NT2/D1 (cell line): ENCODE measurements at places on chromosomes 11 and 22.

DNA sequence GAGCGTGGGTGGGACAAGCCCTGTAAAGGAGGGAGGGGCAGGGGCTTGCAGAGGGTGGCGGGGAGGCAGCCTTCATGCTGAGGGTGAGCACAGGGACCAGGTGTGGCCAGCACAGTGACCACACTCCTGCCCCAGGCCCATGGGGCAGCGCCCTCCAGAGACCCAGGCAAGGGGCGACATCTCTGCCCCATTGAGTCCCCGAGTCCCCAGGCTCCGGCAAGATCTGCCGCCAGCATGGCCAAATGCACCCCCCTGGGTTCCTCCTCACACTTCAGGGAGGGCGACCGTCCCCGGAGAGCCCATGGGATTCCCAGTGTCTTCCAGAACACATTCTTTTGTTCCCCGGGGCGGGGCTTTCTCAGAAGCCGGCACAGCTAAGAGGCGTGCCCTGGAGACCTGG, 362.5 kb downstream of the TBC1D22A start:
- DNase-seq = no peak

- no peak for DNase-seq
Observed at GRCh38 chr11:47327025-47327424, 25.5 kb downstream of the MYBPC3 start.

GRCh38 chr11:78787696-78788095, 213.0 kb upstream of the NARS2 start:
- no peak for DNase-seq

DNA sequence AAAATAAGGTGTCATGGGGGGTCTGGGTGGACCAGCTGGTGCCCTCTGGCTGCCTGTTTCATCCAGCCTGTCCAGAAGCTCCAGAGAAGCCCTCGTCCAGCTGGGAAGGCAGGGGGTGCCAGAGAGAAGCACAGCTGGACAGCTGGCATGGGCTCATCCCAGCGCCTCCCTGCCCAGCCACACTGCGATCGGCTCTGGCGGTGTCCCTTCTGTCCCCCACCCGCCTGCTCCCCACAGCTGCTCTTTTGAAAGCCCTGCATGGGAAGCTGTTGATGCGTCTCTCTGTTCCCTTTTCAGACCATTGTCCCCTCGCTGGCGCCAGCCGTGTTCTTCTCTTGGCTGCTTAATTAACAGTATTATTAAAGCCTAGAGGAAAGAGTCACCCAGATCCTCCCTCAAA, 86.5 kb downstream of the MN1 start:
- no peak for DNase-seq

- DNase-seq = no peak
Observed at GRCh38 chr22:19721330-19722177, 1.8 kb upstream of the GP1BB start.

DNA sequence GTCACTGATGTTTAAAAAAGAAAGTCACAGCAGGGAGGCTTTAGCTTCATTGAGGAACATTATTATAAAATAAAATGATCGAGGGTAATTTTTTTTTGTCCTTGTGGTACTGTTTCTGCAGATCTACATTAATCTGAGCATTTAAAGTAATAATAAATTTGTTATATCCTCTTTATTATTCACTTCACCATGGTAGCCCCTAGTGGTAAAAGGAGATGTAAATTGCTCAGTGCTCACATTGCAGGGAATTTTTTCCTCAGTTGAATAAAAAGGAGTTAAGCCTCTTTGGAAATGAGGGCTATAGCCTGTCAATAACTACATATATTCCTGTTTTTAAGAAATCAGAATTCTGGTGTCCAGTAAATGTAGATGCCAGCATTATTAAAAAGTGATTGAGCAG, 99.7 kb upstream of the VPREB1 start:
- no peak for DNase-seq

GRCh38 chr11:75351791-75352587, 528 bp upstream of the ARRB1 start:
- DNase-seq = peak; percentile 58

DNA sequence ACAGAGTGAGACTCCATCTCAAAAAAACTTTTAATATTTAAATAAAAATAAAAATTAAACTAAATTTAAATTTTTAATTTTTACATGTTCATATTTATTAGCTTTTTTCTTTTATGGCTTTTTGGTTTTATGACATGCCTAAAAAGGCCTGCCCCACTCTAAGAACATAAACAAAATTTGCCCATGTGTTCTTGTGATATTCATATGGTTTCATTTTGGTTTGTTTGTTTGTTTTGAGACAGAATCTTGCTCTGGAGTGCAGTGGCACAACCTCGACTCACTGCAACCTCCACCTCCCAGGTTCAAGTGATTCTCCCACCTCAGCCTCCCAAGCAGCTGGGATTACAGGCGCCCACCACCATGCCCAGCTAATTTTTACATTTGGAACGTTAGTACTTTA, 27.7 kb downstream of the SUSD2 start:
- DNase-seq = no peak

DNA sequence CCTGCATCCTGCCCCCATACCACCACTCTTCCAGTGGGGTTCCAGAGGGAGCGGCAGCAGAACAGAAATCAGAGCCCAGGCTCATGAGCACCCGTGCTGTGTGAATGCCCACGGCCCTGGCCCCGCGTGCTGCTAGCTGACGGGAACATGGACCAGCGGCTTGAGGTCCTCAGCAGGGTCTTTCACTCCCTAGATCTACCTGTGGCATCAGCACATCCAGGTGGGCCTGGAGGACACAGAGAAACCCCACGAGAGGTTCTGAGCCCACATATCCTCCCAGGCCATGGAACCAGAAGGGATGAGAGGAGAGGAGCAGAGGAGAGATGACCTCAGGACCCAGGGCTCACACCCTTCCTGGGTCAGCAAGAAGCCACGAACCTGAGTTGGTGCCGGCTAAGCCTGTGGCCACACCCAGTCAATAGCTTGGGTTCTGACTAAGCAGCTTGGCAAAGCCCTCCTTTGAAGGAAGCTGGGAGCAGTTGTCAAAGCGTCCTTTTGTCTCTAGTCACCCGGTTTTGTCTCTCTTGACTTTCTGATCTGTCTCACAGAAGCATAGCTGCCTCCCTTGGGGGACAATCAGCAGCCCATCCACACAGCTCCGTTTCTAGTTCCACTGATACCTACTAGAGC, 89.3 kb upstream of the LMO1 start:
- DNase-seq = no peak

DNA sequence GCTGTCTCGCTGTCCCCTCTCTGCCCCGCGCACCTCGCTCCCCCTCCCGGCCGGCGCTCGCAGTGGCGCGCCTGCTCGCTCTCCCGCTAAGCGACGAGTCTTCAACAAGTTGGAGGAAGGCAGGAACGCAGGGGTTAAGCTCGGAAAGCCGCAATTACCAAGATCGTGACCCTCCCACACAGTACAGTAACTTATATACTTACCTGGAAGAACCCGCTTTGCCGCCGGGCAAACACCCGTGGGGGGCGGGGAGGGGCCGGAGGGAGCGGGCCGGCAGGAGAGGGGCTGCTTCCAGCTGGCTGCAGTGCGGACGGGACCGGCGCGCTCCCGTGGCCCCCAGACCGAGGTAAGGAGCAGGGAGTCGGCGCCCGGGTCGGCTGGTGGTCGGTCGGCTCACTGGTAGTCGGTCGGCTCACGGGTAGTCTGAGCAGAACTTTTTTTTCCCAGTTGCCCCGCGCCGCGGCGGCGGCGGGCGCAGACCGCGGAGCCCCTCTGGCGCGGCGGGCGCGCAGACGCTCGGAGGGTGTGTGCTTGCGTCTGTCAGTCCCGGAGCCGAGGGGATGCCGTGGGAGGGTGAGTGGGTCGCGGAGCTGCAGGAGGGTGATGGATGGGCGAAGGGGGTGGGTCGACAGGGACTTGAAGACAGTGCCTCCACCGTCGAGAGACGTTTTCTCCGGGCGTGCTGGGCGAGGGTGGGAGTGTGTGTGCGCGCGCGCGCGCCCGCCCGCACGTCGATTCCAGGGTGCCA, 101.2 kb upstream of the HSD17B12 start:
- no peak for DNase-seq

DNA sequence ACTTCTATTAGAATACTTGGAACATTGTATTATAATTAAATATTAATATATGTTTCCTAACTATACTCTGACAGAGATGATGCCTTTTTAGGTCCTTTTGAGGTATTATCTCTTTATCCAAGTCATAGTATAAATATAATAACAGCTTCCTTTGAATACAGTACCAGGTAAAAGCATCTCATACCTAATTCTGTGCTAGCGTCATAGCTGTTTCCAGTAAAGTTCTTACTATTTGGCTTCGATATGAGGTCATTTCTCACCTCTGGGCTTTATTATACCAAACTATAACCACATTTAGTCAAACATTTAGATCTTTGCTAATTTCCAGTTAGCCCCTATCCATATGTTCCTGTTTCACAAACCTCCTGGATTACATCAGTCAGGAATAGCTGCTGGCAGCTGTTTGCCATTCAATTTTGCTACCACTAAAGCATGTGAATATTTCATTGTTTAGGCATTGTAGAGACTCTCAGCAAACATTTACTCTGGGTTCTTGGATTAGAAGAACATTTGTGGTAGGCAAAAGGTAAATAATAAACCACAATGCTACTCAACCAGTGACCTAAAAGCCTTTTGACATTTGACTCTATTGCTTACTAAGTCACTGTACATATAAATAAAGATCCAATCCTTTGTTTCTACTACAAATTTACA, 255.1 kb downstream of the TTC28 start:
- no peak for DNase-seq

- no peak for DNase-seq
Observed at GRCh38 chr11:31005202-31005601, 364.3 kb downstream of the DCDC1 start.

- DNase-seq = no peak
Observed at GRCh38 chr22:31893460-31893859, 50.9 kb upstream of the YWHAH start.

DNA sequence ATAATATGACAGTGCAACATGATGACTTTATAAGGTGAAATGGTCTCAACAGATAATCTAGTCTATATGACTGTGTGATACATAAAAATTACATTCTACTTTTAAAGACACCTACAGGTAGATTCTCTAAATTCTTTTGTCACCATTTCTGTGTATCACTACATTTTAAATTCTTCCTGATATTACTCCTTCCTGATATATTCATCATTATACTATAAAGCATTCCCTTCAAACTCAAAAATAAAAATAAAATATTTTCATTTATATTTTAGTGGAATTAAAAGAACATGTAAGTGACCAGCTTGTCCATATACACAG, 1062.3 kb downstream of the DLG2 start:
- DNase-seq = no peak

DNA sequence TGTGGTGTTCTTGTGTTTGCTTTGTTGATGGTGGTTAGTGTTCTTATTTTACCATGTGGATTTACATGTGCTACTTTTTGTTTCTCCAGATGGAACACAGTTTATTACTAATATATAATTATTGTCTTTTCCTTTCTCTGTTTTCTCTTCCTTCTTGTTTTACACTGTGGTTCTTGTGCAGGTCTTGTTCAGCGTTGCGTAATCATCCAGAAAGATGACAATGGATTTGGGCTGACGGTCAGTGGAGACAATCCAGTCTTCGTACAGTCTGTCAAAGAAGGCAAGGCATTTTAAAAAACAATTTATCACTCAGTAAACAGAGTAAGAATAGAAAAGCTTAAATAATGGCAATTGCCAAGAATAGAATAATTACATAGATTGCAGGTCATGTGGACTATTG, 84.4 kb downstream of the ARHGEF12 start:
- DNase-seq = no peak

GRCh38 chr11:7004482-7004881, 15.7 kb downstream of the ZNF214 start:
- no peak for DNase-seq

DNA sequence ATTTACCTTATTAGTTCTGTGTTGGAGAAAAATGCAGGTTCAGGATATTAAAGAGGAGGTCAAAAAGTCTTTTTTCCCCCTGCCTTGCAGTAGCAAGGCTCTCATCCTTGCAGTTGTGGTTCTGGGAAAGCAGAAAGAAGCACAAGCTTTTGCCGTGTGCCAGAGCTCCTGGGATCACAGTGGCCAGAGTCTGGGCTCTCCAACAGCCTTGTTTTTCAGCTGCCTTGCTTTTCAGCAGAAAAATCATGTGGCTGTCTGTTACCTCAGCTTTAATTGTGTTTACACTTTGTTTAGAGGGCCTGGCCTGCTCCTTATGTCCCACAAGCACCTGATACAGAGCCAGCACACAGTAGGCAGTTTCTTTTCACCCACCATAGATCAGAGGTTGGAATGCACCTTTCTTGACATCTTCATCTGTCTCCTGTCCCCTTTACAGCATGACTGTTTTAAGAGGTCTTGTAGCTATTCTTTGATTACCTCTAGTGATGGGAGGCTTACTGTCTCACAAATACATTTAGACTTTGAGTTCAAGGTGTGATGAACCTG, 67.5 kb downstream of the TEAD1 start:
- DNase-seq = no peak

GRCh38 chr11:101872171-101872882, 42.5 kb upstream of the CEP126 start:
- DNase-seq = no peak

DNA sequence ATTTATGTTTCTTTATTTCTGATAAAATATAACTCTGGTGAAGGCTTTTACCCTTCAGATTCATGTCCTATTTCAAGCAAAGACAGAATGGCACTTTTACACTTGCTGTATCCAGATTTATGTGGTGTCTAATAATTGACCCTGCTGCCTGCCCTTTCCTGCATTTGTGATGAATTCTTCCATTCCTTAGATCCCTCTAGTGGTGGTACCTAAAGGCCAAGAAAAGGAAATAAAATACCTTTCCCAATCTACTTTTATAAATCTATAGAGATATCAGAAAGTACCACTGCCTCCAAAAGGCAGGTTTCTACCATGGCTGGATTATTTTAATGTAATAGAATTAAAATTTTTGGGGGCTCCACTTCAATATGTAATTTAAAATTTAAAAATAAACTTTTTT, 34.2 kb downstream of the CCDC81 start:
- DNase-seq = no peak

GRCh38 chr22:27445881-27446280, 355.7 kb downstream of the MN1 start:
- DNase-seq = no peak

DNA sequence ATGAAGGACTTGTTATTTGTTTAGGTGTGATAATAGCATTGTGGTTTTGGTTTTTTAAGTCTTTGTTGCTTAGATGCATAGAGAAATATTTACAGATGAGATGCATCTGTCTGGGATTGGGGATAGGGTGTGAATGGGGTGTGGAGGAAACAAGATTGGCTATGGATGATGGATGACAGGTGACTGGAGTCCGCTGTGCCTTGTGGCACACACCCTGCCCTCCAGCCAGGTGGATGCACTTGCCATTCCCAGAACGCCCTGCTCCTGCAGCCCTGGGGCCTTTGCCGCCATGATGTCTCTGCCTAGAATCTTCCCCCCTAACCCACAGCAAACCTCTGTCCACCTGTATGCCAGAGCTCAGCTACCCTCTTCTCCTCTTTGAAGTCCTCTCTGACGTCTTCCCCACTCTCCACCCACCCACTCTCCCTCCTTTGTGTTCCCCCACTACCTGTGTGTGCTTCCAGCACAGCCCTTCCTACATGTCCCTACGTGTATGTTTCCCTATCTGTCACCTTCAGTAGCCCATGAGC, 54.7 kb downstream of the WNT11 start:
- DNase-seq = no peak

- no peak for DNase-seq
Observed at GRCh38 chr11:131858505-131858904, 488.1 kb downstream of the NTM start.

GRCh38 chr22:26697151-26697550, 39.8 kb downstream of the MIAT start:
- DNase-seq = no peak
